Substantia nigra (tissue), 51 donors: ENCODE measurements at places on chromosomes 6 and 20.
A peak's percentile ranks its signal among the peaks of the same experiment; 100 is the strongest.

DNA sequence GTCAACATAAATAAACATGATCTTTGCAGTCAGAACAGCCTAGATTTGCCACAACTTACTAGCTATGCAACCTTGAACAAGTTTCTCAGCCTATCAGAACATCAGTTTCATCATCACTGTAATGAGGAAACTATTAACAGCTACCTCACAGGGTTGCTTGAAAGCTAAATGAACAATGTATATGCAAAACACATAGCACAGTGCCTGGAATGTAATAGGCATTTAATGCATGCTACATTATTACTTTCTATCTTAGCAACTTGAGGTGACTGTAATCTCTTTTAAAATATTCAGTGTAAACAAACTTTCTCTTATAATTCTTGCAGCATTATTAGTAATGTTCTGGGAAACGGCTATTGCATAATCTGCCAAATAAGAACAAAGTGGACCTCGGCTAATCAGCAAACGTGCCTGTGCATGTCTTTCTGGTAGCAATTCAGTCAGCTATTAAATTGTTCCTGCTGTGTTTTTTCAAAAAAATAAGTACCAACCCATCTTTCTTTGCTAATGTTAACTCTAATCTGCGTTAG, 61.5 kb downstream of the SYNE1 start:
- DNase-seq = no peak

DNA sequence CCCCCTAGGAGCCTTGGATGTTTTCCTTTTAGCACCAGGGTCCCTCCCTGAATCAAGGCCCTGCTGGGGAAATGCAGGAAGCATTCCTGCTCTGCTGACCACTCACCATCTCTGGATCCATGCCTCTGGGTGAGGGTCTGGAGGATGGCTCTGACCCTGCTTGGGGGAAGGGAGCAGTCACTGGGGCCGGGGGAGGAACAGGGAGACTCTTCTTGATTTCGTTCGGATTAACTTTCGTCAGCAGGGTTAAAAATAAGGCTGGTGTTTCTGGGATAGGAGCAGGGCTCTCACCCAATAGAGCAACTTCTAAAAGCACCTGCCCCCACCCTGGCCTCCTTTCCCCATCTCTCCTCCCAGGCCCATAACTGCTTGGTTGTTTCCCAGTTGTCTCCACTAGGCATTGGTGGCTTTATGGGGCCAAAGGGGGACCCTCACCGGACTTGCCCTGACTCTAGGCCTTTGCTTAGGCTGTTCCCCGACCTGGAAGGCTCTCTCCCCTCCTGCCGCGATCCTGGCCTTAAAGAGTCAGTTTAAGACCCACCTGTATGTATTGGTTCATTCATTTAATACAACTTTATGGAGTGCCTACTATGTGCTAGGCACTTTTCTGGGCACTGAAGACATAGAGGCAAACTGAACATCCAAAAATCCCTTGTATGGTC, 63.0 kb downstream of the JPH2 start:
- no peak for DNase-seq

- no peak for DNase-seq
Observed at GRCh38 chr6:54206510-54206909, 95.3 kb downstream of the MLIP start.

DNA sequence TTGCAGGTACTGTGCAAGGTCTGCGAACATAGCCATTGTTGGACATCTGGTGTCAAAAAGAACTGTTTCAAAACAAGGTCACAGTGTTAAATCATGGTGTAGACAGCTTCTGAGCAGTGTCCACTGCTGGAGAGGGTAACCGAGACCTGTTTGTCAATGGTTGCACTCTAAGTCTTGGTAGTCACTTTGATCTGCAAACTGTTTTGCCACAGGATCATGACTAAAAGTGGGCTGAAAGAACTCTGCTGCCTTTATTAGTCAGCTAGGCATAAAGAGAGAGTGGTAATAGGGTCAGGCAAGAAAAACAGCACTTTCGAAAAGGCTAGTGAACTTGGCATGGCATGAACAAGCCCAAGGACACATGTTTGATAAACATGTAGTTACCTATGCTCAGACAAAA, 552.3 kb upstream of the CITED2 start:
- no peak for DNase-seq

GRCh38 chr6:1917626-1918371, 308.1 kb downstream of the FOXC1 start:
- no peak for DNase-seq

- no peak for DNase-seq
Observed at GRCh38 chr6:113301651-113302050, 555.5 kb upstream of the MARCKS start.

DNA sequence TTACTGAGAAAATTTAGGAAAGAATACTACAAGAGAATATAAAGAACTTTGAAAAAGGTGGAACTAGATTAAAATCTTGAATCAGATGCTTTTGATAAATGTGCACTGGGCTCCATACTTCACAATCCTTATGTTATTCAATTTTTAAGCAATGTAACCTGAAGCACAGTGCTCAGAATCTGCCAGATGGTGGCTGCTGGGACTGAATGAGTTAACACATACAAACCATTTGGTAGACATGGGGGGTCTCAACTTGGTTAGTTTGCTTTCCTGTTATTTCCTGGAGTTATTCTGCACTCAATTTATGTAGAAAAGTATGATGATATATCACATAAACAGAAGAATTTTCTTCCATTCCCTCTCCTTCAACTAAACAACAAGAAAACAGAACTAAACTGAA, 326.5 kb downstream of the RNGTT start:
- no peak for DNase-seq

GRCh38 chr20:50648651-50649050, 42.7 kb downstream of the RIPOR3 start:
- no peak for DNase-seq

DNA sequence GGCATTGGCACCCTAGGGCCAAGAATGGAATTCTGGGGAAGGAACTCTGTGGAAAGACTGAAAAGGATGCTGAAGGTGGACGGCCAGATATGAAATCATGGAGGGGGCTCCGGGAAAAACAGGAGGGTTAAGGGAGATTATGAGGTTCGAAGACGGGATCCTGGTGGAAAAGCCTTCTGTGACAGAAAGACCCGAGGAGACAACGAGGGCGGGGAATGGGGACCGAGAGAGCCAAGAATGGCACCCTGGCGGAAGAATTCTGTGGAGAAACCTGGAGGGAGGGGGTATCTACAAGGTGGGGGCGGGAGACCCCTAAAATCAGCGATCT, 426 bp downstream of the TRMT6 start:
- no peak for DNase-seq

GRCh38 chr20:57526087-57526884, 1.3 kb upstream of the CTCFL start:
- no peak for DNase-seq

- no peak for DNase-seq
Observed at GRCh38 chr20:47406849-47407682, 50.6 kb upstream of the ZMYND8 start.

DNA sequence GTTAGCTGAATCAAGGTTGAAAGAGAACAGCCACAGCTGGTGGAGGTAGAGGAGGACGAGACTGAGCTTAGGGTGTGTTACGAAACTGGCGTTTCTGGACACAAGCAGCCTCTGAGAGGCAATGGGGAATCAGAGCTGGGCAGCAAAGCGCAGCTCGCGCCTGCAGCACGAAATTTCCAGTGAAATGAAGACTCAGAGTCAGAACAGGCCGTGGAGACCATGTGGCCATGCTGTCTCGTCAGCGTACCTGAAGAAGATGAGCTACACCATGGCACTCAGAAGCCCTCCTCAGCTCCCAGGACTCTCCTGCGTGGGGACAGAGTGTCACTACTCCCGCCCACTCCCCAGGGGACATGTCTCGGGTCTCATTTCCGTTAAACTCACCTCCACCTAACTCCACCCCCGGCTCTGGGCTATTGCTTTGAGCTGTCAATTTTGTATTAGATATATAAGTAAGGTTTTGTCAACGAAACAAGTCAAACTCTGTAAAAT, 256.9 kb downstream of the ERMARD start:
- no peak for DNase-seq

DNA sequence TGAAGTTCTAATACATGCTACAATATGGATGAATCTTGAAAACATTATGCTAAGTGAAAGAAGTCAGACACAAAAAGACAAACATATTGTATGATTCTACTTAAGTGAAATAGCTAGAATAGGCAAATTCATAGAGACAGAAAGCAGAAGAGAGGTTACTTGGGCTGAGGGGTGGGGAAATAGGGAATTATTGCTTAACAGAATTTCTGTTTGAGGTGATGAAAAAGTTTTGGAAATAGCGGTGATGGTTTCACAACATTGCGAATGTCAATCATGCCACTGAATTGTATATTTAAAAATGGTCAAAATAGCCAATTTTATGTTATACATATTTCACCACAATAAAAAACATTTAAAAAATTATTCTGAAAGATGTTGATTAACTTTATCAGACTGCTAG, 6.1 kb downstream of the SLC26A8 start:
- DNase-seq = no peak

DNA sequence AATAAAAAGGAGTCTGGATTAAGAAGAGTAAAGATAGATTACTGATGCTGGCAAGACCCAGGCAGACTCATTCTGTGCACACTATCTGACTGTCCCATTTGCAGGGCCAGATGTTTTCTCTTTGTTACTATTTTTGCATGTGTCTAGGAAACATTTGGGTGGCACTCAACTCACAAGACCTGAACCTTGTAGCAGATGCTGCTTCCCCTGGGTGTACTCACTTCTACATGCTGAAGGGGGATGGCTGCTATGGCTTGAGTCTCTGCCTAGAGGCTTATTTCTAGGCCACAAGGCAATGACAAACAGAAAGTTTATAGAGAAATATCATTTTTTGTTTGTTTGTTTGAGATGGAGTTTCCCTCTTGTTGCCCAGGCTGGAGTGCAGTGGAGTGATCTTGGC, 351.4 kb downstream of the FOXA2 start:
- DNase-seq = no peak

- peak; percentile 79 for DNase-seq
Observed at GRCh38 chr6:1496836-1497760, 107.7 kb downstream of the FOXF2 start.

GRCh38 chr6:39819228-39819627, 27.1 kb downstream of the DAAM2 start:
- DNase-seq = no peak

- no peak for DNase-seq
Observed at GRCh38 chr6:8627085-8627861, 191.9 kb upstream of the SLC35B3 start.

DNA sequence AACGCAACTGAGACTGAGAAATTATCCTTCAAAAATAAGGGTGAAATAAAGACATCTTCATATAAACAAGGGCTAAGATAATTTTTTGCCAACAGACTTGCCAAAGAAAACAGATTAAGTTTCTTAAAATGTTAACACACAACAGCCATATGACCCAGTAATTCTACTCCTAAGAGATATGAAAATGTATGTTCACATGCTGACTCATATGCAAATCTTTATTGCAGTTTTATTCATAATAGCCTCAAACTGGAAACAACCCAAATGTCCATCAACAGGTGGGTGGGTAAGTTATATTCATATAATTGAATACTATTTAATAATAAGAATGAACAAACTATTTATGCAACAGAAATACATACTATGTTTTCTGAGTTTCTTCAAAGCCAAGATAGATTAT, 140.1 kb downstream of the REV3L start:
- no peak for DNase-seq

GRCh38 chr20:51365670-51366069, 176.8 kb downstream of the NFATC2 start:
- no peak for DNase-seq

DNA sequence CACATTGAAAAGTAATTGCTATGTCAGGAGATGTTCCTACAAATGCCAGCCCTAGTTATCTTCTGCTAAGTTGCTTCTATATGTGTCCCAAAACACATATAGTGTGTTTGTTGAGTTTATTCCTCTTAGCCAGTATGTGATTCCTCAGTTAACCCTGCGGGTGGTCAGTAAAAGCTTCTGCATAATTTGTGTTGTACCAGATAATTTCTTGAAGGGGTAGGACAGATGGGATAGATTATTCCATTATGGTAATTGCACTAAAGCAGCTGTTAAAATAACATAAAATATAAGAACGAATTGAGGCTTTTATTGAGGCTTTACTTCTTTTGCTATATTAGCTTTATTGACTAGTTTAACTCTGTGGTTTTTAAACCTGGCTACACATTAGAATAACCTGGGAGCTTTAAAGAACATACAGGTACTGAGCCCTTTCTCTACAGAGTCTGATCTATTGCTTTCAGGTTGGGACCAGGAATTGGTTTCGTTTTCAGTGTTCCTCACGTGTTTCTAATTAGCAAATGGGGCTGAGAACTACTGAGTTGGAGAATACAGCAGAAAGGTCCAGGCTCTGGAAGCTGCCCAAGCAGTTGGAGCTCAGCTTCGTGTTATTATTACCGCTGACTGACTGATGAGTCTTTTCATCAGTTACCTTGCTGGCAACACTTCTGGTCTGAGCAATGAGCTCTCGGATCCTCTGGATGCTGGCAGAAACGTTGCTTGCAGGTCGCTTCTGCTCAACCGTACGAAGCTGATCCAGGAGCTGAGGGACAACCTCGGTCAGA, 56.9 kb downstream of the FAM229B start:
- no peak for DNase-seq

DNA sequence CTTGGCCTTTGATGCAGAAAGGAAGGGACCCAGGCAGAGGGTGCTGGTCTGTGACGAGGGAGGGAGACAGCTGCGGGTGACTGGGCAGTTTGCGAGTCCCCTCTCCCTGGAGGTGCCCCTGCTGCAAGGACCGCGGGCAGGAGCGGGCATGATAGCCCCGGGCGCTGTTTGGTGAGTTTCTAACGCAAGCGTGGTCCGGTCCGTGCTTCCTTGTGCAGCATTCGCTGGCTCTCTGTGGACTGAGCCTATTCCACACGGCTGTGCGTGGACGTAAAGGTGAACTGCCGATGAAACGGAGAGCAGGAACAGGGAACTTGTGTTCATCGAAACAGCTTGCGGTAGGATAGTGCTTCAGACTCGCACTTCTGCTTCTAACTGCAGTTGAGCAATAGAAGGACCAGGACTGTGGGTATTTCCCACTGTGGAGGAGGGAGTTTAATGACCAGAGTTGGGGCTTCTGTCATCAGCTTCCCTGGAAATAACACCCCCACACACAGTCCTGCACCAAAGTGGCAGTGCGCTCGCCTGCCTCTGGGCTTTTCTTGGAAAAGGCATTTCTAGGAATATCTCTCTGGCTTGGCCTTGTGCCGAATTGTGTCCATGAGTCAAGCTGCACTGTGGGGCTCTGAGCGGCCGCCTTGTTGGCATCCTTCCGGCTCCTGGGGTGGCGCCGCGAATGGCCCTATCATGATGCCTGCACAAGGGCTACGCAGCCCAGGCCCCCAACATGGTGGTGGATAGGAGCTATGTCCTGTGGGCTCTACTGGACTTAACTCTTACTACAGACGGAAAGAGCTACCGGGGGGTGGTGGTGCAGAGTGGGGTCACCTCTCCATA, 48.9 kb downstream of the DUSP22 start:
- no peak for DNase-seq

DNA sequence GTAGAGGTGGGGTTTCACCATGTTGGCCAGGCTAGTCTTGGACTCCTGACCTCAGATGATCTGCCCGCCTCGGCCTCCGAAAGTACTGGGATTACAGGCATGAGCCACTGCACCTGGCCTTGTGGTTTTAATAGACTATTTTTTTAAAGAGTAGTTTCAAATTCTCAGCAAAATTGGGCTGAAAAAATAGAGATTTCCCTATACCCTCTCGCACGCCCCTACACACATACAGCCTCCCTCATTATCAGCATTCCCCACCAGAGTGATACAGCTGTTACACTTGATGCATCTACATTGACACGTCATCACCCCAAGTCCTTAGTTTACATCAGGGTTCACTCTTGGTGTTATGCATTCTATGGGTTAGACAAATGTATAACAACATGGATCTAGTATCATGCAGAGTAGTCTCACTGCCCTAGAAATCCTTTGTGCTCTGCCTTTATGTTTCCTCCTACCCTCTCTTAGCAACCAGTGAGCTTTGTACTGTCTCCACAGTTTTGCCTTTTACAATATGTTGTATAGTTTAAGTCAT, 103.6 kb downstream of the CDYL start:
- DNase-seq = no peak
